ENCODE measurements at places on chromosomes 13 and 19. TPM values are rescaled to one million over a fixed set of nuclear protein-coding genes. Genes with fewer than 3 reads are reported as not detected.

DNA sequence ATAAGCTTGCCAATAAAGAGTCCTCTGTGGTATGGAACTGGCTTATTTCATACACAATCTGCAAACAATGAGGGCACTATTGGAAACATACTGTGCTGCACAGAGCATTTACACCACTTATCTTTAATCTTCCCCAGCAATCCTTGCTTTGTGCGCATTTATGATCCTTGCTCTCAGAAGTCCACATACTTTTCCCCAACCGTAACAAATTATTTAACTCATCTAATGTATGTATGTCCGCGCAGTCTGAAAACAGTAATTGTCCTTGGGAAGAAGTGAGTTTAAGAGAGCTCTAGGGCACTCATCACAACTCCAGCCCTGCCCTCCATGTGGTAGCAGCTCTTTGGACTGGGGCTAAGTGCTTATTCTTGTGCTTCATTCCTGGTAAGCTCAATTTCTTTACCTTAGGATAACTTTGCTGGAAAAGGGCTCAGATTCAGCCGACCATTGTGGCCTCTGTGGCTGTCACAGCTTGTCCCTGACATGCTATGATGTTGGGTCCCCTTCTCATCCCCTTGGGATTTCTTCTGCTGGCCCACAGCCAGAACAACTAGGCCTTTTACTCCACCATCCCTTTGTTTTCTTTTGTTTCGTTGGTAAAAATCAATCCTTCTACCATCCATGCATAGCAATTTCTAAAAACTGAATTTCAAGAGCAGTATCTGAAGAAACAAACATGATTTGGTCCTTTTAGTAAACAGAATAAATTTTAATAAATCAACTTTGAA lies 152.7 kb downstream of the TNFRSF19 start:
- no peak for DNase-seq

GRCh38 chr13:67120872-67121531 lies 109.1 kb downstream of the PCDH9 start:
- no peak for DNase-seq

DNA sequence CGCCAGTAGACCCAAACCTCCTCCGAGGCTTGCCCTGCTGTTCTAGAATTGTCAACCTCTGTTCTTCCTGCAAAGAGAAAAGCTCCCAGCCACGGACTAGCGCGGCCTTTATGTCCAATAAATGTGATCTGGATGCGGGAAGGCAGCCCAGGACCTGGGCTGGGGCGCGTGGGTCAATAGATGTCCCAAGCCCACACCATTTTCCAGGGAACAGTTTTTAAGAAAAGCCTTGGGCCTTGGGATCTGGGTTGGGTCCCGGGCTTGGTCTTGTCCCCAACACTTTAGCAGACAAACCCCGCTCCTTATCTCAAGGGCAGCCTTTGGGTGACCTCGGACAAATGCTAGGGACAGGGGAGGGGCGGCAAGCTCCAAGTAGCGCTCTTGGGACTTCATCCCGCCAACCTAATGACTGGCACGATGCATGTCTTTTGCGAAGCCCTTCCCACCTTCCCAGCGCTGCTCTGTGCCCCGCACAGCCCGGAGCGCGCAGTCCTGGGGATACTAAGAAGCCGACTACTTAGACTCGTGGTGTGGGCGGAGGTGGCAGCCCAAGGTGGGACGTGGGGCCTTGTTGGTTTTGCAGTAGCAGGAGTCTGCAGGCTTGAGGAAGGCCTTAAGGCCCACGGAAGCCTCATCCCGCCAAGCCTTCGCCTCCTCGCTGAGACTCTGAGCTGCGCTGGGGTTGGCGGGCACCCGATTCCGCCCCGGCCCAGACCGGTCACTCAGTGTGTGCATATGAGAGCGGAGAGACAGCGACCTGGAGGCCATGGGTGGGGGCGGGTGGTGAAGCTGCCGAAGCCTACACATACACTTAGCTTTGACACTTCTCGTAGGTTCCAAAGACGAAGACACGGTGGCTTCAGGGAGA lies 10.8 kb downstream of the SOX21 start:
- no peak for DNase-seq

The ZNF677 gene
- 10.5 TPM for total RNA-seq

The TSKS gene
- 0.19 TPM for total RNA-seq

The HSH2D gene
- 29.9 TPM for total RNA-seq
